Skin of body (tissue), 3 donors: ENCODE measurements at places on chromosomes 6 and 20. TPM values are rescaled to one million over a fixed set of nuclear protein-coding genes. Genes with fewer than 3 reads are reported as not detected.
A peak's percentile ranks its signal among the peaks of the same experiment; 100 is the strongest.

The ATAT1 gene
- total RNA-seq: 7.8 TPM

The FKBP1C gene
- not detected for total RNA-seq

GRCh38 chr6:142015011-142015410 is 117.7 kb upstream of the GJE1 start:
- no peak for DNase-seq

DNA sequence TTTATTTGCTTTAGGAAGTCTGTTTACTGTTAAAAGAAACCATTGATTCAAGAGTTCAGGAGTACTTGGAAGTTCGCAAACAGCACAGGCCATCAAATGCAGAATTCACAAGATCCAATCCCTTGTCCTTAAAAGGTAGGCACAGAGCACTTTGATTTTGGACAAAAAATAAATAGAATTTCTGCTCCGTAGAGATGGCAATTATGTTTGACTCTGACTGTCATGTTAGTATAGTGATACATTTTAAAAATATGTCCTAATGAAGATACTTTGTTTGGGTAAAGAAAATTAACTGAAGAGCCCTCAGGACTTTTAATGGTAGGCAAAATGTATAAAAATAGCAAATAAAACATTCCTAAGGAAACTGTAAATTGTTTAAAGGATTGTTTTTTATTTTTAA is 113.1 kb downstream of the JAG1 start:
- DNase-seq: no peak

DNA sequence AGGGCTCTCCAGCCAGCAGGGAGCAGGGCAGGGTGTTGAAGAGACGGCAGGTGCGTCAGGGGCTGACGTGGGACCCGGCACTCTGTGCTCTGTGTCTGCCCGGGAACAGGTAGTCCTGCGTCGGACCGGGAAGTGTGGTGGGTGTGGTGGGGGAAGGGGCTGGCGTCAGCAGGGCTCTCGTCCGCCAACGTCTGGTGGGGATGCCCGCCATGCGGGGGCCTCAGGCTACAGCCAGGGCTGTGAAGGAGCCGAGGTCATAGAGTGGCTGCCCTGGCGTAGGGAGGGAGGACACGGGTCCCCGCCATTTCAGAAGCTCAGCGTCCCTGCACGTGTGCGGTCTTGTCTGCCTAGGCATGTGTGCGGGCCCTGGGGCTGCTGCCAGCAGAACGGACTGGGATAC is 25.3 kb downstream of the DNAJC5 start:
- no peak for DNase-seq

GRCh38 chr20:61321481-61321880 is 69.4 kb downstream of the CDH4 start:
- DNase-seq: no peak

DNA sequence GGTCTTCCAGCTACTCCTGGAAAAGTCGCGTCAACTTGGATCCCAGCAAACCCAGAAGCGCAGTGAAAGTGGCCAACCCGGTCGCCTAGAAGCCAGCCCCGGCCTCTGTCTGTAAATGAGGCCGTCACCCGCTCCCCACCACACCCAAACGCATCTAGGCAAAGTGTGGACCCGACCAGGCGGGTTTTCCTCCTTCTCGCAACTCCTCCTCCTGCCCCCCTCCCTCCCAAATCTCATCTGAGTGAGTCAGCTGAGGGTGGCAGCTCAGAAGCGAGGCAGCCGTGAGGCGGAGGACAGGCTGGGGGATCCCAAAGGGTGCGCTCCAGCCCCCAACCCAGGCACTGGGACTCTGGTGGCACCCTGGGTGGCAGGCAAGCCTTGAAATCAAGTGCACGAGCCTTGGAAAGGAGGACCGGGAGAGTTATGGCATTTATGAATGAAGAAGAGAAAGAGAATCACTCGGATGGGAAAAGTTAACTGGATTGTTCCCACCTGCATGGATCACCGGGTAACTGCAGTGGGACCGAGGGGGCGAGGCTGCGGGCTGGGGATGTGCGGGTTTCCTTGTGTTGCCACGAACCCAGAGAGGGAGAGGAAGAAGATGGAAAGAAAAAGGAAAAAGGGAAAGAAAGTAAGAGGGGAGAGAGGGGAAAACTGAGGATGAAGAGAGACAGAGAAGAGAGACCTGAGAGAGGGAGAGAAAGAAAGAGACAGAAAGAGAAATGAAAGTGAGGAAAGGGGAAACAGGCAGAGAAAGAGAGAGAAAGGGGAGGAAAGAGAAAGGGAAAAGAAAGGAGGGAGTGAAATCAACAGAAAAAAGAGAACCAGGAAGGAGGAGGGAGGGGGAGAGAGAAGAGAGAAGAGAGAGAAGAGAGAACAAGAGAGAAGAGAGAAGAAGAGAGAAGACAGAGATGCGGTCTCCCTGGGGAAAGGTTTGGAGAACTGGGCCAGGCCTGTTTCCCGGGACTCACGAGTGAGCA is at the start of gene APCDD1L:
APCDD1L (minus strand) TSS at position 167 of the 980 bp plus-strand sequence. CDS start 692 bp downstream, outside the sequence.
- no peak for DNase-seq

- DNase-seq: no peak
Measured at GRCh38 chr20:62624325-62624690, 18.0 kb upstream of the SLCO4A1 start.

- DNase-seq: peak; percentile 58
Measured at GRCh38 chr20:35767683-35768481, 3.9 kb upstream of the PHF20 start.

The THBS2 gene
- 393 TPM for total RNA-seq

DNA sequence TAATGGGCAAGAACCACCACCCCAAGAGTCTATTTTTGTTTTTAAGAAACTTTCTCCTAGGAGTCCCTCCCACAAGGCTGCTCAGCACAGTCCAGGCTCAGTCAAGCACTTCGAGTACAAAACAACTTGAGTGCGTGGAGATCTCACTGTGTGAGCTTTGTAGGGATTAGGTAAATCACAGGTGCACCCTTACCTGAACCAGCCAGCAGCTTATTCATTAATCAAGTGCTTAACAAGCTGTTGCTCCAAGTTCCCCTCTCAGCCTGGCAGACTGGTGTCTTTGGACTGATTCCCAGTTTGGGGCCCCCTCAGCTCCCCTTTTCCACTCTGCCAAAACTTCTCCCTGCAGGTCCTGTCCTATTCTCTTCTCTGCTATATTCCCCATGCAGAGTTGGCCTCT is 133.1 kb downstream of the LY86 start:
- no peak for DNase-seq

The SPATS1 gene
- not detected for total RNA-seq
